ENCODE measurements at places on chromosomes 1 and 21.
A peak's percentile ranks its signal among the peaks of the same experiment; 100 is the strongest.

DNA sequence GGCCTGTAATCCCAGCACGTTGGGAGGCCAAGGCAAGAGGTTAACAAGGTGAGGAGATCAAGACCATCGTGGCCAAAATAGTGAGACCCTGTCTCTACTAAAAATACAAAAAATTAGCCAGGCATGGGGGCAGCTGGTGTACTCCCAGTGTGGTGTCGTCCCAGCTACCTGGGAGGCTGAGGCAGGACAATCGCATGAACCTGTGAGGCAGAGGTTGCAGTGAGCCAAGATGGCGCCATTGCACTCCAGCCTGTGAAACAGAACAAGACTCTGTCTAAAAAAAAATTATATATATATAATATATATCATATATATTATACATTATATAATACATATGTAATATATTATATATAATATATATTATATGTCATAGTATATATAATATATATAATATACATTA is 249.2 kb upstream of the TPTE start:
- no peak for DNase-seq

- DNase-seq: no peak
Observed at GRCh38 chr21:33334824-33335223, 10.1 kb downstream of the IFNAR1 start.

- DNase-seq: no peak
Observed at GRCh38 chr1:152878042-152878441, at the start of gene SMCP. Gene SMCP, plus strand, starts transcription at chr1:152878322. Its CDS starts 6,101 bp downstream, at chr1:152884423.

DNA sequence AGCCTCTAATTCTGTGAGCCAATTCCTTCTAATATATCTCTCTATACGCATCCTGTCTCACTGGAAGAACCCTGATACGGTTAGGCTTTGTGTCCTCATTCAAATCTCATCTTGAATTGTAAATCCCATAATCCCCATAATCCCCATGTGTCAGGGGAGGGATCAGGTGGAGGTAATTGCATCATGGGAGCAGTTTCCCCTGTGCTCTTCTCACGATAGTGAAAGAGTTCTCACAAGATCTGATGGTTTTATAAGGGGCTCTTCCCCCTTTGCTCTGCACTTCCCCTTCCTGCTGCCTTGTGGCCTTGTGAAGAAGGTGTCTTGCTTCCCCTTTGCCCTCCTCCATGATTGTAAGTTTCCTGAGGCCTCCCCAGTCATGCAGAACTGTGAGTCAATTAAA is 116.1 kb downstream of the MRPS6 start:
- no peak for DNase-seq

DNA sequence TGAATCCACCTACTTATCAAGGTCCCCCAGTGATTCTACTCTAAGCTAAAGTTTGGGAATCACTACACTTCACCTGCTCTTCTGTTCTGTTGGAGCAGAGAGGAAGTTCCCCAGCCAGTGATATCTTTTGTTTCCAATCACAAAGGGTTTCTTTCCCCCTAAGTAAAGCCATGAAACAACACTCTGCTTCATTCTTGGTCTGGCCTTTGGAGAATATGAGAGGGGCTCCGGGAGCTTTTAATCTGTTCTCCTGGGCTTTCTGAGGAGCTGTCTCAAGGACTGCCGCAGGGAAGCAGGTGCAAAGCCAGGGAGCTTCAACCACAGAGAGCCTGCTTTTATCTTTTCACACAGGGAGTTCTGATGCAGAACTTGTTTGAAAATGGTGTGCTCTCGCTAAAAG is 10.1 kb upstream of the SLAMF9 start:
- DNase-seq: no peak

DNA sequence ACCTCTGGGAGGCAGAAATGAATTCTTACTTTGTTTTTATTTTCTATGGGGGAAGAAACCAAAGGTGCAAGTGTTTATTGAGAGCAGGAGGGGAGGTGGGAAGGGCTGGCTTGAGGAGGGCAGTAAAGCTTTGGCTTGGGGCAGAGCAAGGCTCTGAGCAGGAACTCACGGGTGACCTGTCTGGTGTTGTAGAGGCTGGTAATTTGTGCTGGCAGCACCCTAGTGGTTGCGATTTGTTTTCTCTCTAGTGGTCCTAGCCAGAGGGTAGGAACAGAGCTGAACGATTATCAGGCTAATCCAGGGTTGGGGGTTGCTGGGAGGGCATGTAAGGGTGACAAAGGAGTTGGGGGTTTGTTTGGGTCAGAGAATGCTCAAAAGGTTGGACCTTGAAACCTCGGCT is 16.6 kb downstream of the TMCC2 start:
- DNase-seq: no peak

GRCh38 chr1:176330782-176331181 is 123.7 kb upstream of the COP1 start:
- no peak for DNase-seq

DNA sequence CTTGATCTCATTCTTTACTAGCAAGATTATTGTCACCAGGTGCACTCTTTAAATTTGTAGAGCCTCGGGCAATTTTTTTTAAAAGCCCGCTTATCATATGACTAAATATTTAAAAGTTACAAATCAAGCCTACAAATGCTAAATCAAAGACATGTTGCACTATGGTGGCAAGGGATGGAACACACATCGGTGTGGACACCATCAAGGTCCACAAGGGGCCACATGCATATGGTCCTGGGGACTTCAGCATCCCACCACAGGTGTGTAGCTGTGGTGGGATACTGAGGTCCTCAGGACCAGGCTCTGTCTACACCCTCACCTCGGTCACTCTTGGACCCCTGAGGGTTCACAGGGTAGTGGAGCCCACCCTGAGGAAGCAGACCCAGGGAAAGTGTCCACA is 45.8 kb downstream of the FAM78B start:
- DNase-seq: no peak

- no peak for DNase-seq
Observed at GRCh38 chr1:47650205-47650604, 212.4 kb downstream of the FOXD2 start.

DNA sequence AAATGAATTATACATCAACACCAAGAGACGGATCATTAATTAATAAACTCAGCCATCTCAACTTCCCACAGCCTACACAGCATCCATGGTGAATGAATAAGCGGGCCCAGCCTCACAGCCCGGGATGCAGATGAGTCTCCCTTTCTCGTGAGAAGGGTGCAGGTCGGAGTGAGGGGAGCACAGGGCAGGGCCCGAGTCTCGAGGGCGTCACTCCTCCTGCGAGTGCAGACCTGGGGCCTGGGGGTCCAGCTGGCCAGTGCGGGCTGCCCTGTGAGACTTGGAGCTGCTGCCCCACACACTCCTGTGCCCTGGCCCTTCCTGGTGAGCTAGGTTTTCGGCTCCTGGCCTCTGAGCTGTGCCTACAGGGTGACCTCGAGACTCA is 74.7 kb downstream of the AJAP1 start:
- no peak for DNase-seq

DNA sequence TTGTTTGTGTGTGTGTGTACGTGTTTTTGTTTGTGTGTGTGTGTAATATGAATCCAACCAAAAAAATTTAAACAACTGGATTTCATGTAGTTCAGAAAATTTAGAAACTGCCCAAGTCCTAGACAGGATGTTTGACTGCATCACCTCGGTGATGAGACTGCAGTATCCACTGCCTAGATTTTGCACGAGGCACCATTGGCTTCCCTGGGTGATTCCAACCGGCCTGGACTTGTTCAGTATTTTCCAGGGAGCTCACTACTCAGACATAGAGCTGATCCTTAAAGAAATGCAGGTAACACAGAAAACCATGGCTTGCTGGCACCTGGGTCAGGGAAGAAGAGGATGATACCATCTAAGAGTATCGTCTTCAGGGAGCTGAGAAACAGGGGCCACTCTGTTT is 18.2 kb upstream of the KCNK2 start:
- DNase-seq: no peak

DNA sequence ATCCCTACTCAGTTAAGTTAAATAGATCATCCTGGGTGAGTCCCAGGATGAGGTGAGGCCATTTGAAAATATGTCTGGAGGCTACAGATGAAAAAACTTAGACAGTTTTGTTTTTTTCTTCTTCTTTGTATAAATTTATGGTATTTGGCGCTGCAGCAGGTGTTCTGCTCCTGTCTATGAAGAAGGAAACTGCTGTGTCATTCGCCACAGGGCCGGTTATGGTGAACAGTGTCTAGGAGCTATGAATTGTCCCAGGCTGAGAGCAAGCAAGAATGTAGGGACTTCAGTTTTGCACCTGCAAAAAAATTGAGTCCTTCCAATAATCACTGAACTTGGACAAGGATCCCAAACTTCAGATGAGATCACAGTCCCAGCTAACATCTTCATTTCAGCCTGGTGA is 674.3 kb upstream of the RGS18 start:
- DNase-seq: no peak

DNA sequence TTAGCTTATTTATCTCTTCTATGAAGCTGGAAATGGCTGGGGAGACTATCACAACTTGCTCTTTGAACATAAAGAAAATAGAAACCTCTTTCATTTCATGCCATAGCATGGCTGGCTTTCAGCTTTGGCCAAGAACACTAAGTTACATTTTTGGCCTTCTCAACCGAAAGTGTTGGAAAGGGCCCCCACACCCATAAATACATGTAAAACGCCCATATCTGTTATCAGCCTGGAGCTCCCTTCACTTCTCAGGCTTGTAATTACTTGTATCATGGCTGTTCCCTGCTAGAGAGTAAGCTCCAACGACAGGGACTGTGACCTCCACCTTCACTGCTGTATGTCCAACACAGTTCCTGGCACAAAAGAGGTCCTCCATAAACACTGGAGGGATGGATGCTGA is 12.7 kb upstream of the EIF4G3 start:
- no peak for DNase-seq

DNA sequence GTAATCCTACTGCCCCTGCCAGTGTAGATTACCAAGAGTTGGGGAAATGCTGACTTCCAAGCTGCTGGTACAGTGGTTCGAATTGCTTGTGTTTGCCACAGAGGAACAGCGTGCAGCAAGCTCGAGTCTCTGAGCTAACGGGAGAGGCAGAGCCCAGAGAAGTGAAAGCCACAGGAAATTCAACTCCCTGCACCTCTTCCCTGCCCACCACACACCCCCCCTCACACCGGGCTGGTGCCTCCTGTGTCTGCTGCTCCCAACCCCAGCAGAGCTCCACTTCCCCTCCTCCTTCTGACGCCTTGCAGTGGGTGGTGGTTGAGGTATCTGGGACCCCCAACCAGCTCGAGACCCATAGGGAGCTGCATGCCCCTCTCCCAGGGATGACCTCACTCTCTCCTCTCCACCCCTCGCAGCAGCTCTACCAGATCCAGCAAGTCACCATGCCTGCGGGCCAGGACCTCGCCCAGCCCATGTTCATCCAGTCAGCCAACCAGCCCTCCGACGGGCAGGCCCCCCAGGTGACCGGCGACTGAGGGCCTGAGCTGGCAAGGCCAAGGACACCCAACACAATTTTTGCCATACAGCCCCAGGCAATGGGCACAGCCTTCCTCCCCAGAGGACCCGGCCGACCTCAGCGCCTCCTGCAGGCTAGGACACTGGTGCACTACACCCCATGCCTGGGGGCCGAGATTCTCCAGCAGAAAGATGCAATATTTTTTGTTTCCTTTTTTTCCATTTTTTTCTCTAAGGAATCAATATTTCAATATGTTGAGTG is 13.1 kb upstream of the KCNQ4 start:
- no peak for DNase-seq

DNA sequence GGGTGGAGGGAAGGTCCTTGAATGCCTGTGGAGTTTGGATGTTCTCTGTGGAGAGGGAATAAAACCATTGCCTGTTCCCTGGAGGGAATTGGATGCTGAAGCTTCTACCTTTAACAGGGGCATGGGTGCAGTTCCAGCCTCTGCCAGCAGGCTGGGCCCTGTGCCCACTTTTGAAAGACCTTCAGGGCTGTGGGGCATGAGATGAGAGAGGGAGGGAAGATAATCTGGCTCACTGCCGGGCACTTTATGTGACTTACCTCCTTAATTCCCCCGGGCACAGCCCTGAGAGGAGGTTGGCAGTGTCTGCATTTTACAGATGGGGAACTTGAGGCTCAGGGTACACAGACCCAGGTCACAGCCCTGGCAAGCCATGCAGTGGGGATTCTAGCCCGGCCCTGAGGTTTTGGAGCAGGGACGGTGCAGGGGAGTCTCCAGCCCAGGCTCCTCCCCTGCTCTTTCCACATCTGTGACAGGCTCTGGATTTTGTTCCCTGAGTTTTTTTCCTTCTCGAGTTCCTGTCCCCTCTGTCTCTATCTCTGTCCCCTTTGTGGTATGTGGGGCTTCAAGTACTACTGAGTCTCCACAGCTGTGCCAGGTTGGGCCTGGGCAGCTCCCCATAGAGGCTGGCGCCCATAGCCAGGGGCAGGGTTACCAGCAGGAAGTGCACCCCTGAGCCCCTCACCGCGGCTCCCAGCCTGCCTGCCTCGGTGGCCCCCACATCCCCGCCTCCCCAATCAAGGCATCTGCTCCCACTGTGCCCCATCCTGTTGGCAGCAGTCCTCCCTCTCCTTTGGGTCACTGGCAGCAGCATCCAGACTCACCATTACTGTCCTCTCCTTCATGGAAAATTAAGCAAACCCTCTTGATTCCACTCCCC is 14.0 kb upstream of the THEMIS2 start:
- peak; percentile 89 for DNase-seq

- DNase-seq: no peak
Observed at GRCh38 chr1:85888921-85889320, 180.7 kb upstream of the ZNHIT6 start.

DNA sequence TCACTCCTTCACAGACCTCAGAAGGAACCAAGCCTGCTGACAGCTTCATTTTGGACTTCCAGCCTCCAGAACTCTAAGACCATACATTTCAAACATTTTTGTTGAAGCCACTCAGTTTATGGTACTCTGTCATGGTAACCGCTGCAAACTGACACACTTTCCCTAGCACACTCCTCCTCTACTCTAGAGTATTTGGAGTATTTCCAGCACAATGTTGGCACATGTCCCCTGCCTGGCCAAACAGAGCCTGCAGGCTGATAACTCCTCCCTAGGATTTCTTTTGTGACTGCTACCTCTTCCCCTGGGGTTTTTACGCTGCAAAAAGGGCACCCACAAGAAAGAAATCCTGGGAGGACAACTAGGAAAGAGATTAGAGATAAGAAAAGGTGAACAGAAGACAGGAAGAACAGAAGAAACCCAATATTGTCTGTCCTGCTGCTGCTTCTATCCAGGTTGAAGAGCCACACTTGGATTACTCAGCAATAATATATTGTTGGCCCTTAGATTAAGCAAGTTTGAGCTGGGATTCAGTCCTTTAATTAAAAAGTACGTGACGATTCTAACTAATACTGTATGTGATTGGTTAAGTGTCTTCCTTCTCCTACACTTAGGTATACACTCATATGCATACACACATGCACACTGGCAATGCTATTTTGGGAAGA is 844.1 kb downstream of the LTN1 start:
- DNase-seq: no peak

- DNase-seq: no peak
Observed at GRCh38 chr1:203929741-203930309, 68.4 kb downstream of the SNRPE start.

DNA sequence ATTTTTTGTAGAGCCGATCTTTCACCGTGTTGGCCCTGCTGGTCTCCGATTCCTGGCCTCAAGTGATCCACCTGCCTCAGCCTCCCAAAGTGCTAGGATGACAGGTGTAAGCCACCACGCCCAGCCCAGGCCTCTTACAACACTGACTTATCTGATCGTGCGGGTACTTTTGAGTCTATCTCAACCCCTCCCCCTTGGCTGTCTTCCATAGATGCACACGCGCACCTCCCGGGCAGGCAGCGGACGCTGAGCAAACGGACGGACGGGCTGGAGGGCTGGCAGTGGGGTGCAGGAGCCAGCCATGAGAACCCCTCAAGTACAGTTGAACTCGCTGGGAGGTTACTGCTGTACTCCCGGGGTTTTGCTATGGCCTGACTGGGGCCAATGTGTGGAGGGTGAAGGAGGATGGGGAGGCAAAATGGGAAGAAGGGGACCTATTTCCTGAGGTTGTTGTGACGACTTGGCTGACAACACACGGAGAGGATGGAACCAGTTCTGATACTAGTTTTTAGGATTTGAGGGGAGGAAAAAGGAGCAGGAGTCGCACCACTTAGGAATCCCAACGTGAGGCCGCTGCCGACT is 959 bp downstream of the CD58 start:
- no peak for DNase-seq

All from HAP-1 (cell line).